ENCODE measurements at places on chromosomes 3 and 15. TPM values are rescaled to one million over a fixed set of nuclear protein-coding genes. Genes with fewer than 3 reads are reported as not detected.

APH1B gene
- total RNA-seq: 21.5 TPM

HIGD2B gene
- total RNA-seq: 0.10 TPM

RASL12 gene
- 0.17 TPM for total RNA-seq

SATB1 gene
- not detected for total RNA-seq
